NCI-H1105 (cell line): ENCODE measurements at places on chromosomes 3 and 15.

DNA sequence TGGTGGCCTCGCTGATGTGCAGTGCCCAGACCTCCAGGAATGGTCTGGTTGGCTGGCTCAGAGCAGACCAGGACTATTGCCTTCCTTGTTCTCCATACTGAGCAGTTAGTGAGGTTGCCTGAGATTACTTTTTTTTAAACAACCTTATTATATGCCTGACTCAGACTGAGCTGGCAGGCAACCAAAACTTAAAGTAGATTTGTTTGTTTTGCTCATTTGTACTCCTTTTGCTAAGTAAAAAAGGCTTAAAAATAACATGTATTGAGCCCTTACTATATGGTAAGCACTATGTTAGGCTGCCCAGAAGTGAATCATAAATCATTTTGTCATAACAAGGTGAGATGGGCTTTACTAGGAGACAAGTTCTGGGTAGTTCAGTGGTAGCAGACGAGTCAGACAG lies 92.4 kb downstream of the GHSR start:
- DNase-seq: peak; percentile 64

DNA sequence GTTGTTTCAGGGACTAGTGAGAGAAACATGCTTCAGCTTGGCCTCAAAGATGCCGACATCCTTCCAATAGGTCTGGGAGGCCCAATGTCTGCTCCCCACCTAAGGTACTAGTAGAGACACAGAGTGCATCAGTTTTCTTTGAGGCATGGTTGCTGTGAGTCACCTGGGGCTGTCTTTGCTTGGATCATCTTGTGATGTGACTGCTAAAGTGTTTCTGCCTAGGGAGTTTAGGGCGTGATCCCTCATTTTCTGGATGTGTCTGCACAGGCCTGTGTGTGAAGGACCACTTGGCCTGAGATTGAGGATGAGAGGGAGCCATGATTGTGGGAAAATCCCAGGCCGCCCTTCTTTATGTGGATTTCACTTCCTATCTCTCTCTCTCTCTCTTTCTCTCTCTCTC lies 4.8 kb downstream of the GASK1A start:
- no peak for DNase-seq

GRCh38 chr3:16122661-16123060 lies 51.8 kb upstream of the GALNT15 start:
- no peak for DNase-seq

GRCh38 chr15:38701149-38701548 lies 136.5 kb upstream of the RASGRP1 start:
- DNase-seq: no peak

GRCh38 chr3:49747792-49748480 lies 24.2 kb upstream of the GMPPB start:
- DNase-seq: no peak

DNA sequence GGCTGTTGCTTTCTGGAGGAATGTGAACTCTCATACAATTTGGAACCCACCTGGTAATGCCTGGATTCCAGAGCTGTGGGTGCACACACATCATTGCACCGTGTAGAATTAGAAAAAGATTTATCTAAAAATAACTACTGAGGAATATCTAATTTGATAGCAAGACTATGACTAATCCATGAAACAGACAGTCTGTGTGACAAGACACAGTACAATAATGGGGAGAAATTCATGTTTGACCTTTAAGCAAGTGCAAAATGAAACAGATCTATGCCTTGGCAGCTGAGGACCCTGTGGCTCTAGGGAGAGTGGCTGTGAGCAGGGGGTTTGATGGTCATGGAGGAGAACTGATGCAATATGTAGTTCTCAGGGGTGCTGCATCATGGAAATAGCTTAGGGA lies 7.9 kb upstream of the DOCK3 start:
- DNase-seq: no peak

- DNase-seq: no peak
Observed at GRCh38 chr3:76372497-76372896, 587.1 kb upstream of the ZNF717 start.

DNA sequence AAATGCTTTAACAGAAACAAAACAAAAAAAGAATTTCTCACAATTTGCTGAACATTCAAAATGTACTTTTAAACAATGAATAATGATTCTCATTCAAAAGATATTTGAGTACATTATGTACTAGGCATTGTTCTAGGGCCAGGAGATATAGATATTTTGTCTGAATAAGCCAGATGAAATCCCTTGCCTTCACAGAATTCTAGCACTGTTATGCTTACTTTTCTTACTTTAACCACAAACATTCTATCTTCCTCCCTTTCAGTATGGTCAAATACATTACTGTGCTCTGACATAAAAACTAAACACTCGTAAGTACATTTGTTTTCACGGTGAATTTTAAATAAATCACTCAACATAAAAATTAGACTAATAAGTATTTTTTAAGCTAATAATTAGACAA lies 116.7 kb downstream of the ADAM10 start:
- DNase-seq: no peak

GRCh38 chr15:57671636-57672035 lies 34.9 kb upstream of the POLR2M start:
- no peak for DNase-seq

DNA sequence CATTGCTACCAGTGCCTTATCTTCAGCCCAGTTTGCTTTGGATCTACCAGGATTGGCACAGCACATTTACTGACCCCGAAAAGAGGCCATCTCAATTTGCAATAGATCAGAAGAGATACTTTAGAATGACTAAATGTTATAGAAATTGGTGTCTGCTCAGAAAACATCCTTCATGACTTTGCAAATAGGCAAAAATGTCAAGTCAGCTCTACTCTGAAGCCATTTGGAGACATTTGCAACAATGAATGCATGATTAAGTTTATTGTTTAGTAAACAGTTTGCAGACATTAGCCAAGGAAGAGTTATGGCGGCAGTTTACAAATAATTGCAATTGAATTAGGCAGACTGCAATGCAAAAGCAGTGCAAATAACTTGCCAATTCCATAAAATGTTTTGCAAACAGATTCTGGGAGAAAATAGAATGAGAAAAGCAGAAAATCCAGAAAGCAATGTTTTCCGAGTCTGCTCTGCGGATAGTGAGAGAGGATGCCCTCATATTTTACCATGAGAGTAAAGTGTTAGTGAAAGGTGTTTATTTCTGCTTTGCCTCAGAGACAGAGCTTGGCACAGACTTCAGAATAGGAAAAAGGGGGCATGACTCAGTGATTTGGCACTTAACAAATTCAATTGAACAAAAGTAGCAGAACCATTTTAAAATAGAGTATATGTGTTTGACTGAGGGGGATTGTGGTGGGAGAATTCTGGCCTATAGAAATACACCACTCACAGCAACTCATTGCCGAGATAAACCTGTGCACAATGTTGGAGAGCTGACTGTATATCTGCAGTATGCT lies 334.9 kb upstream of the NR2F2 start:
- DNase-seq: no peak

DNA sequence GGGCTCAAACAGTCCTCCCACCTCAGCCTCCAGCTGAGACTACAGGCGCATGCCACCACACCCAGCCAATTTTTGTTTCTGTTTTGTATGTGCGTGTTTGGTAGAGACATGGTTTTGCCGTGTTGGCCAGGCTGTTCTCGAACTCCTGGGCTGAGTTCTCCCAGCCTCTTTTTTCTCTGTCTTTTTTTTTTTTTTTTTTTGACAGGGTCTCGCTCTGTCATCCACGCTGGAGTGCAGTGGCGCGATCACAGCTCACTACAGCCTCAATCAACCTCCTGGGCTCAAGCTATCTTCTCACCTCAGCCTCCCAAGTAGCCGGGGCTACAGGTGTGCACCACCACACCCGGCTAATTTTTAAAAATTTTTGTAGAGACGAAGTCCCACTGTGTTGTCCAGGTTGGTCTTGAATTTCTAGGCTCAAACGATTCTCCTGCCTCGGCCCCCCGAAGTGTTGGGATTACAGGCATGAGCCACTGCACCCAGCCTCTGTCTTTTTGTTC lies 867 bp upstream of the DCAF1 start:
- DNase-seq: no peak

DNA sequence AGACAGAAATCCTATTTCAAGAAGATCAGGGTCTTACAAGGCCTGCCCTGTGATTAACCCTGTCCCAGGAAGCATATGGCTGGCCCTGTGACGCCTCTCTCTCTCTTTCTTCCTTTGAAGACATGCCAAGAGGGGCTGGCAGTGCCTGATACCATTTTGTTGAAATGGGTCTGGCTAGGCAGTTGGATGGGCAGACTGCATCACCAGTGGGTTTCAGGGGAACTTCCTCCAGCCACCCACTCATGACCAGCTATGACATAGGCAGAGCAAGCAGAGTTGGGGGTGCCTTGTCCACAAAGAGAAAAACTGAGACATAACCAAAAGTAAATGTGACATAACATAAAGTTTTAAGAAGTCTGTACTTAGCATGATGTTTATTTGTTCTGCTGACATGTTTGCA lies 31.4 kb upstream of the MANF start:
- DNase-seq: no peak

- DNase-seq: no peak
Observed at GRCh38 chr15:25718597-25718996, 144.5 kb downstream of the ATP10A start.

DNA sequence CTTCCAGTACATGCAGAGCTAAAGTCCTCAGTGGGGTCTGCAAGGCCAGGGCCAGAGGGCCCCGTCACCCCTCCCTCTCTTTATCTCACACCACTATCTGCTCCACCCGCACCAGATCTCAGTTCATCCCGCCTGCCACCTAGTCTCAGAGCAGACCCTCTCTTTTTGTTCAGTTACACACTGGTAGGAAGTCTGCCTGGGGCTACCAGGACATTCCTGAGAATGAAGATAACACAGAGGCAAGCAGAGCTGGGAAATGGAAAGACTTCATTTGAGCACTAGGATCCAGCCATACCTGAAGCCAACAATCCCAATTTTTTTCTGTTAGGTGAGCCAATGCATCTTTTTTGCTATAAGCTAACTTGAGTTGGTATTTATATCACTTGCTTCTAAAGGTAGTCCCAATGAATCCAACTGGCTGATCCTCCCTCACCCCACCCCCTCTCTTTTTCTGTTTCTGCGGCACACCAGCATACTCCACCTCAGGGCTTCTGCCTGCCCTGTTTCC lies 24.5 kb downstream of the ATP2B2 start:
- DNase-seq: no peak

GRCh38 chr3:54541369-54541768 lies 386.5 kb downstream of the LRTM1 start:
- no peak for DNase-seq

- no peak for DNase-seq
Observed at GRCh38 chr3:62318365-62318751, 55.0 kb downstream of the FEZF2 start.

DNA sequence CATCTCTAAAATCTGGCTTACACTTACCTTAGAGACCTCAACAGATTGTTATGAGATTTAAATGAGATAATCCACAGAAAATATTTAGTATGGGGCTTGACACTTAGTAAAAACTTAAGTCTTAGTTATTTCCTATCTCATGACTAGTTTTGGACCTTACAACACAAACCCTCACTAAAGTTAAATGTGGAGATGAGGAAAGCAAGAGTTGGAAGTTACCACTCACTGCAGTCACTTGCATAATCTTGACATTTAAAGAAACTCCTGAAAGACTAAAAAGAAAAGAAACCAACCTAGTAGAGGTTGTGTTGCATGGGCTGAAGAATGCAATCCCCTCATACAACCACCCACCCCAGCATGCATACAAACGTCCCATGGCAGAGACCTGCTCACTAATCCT lies 40.1 kb downstream of the ITGB5 start:
- no peak for DNase-seq

GRCh38 chr3:105996781-105997180 lies 128.0 kb upstream of the CBLB start:
- DNase-seq: no peak

DNA sequence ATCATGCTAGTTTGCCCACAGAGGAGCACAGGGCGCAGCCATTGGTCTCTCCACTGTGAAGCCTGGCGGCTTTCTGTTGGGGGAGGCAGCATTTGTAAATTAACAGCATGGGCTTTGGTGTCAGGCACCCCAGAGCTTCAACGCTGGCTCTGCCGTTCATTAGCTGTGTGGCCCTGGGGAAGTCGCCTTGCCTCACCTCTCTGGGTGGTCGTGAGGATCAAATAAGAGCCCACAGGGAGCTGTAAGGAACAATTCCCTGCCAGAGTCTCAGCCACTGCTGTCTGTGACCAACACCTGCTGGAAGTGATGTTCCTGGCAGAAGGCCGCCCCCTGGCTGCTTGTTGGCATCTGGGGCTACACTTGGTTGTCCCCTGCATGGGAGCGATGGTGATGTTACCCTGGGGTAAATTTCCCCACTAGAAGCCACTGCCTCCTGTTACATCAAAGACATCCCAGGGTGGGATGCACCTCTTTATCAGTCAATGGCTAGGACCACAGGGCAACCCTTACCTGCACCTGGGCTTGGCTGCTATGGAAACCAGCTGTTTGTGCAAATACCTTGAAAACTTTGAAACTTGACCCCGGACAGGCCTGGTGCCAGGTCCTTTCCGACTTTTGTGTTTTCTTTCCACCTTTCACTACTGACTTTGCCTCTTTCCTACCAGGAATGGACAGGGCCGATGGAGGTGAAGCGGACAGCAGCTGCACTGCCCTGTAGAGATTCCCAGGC lies 36.9 kb downstream of the DNASE1L3 start:
- DNase-seq: peak; percentile 47

GRCh38 chr3:121552797-121553196 lies 7.0 kb upstream of the POLQ start:
- no peak for DNase-seq

DNA sequence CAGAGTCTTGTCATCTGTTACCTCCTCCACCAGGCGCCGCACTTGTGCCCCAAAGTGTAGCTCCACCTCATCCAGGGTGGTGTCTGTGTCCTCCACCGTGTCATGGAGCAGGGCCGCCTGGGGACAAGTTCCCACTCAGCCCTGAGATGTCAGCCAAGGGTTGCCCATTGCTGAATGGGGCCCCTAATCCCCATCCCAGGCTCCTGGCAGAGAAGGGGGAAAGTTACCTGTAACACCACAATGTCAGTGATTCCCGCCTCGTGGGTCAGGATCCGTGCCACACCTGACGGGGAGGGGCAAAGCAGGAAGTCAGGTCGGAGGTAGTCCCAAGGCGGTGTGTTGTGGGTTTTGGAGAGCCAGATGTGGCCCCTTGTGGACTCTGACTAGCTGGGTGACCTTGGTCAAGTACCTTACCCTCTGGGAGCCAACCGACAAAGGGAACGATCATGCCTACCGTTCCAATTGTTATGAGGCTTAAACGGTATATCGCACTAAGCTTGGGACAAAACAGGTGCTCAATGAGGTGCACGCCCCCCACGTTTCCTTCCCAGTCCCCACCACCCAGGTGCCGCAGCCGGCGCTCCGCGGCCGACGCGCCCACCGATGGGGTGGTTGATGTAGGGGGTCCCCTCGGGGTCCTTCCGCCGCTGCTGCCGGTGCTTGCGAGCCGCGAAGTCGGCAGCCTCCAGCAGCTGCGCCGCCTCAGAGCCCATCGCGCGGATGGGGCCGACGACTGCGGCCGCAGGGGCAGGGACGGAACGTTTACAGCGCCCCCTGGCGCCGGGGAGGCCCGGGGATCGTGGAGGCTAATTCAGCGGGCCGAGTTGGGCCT lies at the start of gene HDDC3:
HDDC3 (minus strand) TSS at position 722 of the 832 bp plus-strand sequence; CDS start at position 713, 9 bp downstream.
- peak; percentile 71 for DNase-seq
